ENCODE measurements at places on chromosomes 2 and 18.

GRCh38 chr2:196601430-196602306, 37.8 kb upstream of the CCDC150 start:
- DNase-seq, result peak; percentile 47

DNA sequence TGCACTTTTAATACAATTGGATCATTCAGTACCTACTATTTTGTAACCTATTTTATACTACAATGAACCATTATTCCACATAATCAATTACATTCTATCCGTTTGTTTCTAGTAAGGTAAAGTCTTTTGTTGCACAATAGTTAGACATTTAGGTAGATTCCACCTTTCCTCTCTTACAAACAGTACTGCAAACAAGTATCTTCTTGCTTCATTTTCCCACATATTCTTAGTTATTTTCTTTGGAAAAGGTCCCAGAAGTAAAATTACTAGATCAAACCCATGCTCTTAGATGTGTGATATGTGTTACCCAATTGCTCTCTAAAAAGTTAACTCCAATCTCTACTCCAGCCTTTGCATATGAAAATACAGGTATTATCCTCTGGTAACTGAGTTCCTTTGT, 49.6 kb downstream of the SPIRE1 start:
- DNase-seq, result no peak

- DNase-seq, result no peak
Observed at GRCh38 chr2:143383016-143383415, 253.8 kb downstream of the ARHGAP15 start.

- DNase-seq, result no peak
Observed at GRCh38 chr2:54041135-54041534, 70.3 kb upstream of the PSME4 start.

DNA sequence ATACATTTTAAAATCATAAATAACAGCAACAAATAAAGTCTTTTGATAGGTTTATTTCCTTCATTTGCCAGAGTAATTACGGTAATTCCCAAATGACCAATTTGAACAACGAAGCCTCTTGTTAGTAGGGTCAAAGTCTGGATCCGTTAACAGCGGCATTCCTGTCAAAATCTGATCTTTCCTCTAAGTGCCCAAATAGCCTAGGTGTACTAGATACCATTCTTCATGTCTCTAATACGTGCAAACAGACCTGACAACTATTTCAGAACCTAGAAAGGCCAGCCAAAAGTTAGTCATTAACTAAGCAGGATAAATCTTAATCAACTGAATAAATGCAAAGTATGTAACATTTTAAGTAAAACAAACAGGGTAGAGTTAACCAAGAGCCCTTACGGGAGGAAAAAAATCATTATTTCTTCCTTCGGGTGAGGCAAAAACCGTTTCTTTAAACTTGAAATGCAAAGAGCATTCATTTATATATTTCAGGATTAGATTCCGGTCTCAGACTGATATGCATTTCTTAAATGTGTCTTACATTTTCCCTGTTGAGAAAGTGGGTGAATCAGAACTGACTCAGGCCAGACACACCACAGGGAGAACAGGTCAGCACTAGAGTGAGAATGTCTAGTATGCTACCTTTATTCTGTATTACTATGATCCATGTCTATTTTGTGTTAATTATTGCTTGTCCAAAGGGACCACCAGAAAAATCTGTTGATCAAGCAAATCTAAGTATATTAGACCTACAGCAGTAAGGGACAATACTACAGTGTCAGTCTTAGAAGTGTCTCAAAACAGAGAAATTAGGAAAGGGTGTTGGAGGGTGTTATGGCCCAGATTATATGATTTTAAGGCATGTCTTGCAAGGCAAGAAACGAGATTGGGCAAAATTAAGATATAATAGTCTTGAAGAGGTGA, 141.5 kb upstream of the NDUFV2 start:
- no peak for DNase-seq

DNA sequence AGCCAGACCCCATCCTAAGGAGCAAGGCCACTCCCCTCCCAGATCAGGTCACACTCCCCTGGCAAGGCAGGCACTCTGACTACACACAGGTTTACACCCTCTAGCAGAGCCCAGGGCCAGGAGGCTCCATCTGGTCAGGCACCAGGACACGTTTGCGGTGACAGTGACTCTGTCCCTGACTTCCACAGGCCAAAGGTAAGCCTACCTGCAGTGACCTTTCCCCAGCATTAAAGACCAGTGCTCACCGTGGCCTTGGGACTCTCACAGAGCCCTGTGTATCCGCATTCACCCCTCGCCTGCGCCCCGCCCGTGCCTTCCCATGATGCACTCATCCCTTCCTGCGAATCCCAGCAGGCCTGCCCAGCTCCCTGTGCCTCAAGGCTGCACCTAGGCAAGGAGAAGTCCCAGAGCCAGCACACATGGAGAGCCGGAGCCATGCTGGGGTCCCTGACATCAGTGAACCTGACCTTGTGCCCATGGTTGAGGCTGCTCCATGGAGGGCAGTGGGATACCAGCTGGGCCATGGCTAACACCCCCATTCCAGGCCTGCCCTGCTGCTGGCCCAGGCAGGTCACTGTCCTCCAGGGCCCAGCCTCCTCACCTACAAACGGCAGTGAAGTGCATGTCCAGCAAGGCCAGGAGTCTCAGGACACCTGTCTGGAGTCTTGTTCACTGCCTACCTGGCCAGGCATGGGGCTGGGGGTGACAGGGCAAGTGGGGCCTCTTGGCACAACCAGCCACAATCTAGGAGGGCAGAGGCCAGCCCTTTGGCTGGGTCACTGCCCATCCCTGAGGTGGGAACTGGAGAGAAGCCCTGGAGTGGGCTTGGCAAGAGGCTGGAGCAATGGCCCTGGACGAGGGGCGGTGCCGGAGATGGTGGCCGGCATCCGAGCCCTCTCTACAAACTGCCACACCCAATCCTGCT, 3.0 kb downstream of the NEURL3 start:
- DNase-seq, result no peak

- no peak for DNase-seq
Observed at GRCh38 chr2:62785810-62786597, 80.5 kb downstream of the EHBP1 start.

DNA sequence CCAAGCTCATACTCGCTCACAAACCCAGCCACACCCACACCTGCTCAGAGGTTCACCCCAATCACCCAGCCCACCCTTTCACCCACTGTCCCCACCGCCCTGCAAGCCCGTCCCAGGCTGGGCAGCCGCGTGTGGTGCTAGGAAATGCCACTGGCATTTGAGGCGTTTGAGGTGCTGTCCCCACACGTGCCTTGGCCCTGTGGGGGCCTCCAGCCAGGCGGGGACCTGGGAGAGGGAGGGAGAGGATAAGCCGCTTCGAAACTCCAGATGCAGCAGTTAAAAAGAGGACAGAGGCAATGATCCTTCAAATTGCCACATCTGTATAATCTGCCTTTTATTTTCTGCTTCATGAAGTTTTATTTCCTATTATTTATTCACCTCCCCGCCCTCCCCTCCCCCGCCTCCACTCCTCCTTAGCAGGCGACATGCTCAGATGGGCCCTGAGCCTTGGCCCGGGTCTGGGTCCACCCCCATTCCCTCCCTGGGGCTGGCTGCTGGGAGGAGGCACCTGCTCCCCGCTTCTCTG, 35.9 kb downstream of the PSD4 start:
- DNase-seq, result no peak

DNA sequence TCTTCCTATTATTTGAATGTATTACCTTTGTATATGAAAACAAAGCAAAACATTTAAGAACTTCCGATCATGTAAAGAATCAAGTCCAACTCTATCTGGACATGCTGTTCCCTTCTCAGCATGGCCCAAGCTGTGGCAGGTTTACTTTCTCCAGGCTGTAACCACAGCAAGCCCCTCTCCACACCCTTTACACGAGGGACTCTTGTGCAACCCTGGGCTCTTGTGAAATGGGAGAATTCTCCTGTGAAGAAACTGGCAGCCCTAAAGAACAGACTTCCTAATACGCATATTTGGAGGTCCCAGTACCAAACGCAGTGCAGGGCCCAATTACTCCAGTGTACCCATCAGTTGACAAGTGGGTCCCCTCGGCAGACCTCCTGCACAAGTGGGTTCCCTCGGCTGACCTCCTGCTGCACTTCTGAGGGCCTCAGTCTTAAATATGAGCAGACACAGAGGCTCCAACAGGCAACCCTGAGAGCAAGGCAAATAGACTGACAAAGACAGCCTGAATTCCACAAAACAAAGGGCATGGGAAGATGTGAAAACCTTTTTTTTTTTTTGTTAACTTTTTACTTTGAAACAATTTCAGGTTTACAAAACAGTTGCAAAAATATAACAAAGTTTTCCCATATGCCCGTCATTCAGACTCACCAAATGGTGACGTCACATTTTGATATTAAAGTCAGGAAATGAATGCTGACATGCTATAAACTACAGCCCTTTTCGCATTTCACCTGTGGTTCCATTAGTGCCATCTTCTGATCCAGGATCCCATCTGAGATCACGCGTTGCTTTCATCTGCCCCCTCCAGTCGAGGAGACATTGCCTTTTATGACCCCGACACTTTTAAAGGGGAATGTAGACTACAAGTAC, 78.2 kb downstream of the FBXO15 start:
- DNase-seq, result no peak

GRCh38 chr2:108933691-108934117, 55.3 kb downstream of the EDAR start:
- DNase-seq, result no peak

DNA sequence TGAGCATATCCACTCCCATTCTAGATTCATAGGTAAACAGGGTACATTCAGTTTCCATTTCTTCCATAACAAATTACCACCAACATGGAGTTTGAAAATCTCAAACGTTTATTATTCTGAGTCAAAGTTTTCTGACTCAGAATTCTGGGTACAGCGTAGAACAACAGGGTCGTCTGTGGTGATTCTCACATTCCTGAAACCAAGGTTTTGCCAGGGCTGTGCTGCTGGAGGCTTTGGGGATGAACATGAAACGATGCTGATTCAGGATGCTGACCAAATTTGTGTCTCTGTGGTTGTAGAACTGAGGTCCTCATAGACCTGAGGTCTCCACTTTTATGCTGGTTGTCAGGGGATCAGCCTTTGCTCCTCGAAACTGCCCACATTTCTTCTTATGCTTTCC, 255.7 kb downstream of the DSEL start:
- no peak for DNase-seq

- DNase-seq, result no peak
Observed at GRCh38 chr18:12779043-12779442, 76.2 kb downstream of the PSMG2 start.

DNA sequence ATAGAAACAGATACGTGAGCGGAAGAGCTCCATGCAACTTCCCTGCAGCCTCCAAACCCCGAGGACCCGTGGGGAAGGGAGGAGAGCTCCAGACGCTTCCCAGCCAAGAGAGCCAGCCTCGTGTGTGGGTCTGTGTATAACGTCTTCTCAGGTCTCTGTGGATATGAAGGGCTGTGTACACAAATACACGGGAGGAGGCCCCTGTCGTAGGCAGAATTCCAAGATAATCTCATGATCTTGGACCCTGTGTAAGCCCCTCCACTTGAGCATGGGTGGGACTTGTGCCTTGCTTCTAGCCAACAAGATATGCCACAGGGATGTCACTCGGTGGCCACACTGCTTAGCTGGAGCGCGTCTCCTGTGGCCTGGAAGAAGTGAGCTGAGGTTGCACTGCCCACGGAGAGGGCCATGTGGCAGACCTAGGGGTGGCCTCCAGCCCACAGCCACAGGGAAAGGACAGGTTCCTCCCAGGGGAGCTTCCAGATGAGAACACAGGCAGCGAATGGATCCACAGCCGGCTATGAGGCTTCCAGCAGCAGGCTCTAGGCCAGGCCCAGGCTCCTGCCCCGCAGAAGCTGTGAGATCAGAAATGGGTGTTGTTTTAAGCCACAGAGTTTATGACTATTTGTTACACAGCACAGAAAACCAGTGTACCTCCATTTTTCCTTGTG, 15.6 kb upstream of the KLF11 start:
- no peak for DNase-seq

GRCh38 chr2:75765798-75766197, 55.1 kb upstream of the GCFC2 start:
- DNase-seq, result no peak

- no peak for DNase-seq
Observed at GRCh38 chr2:113915082-113915819, 25.4 kb downstream of the ACTR3 start.

DNA sequence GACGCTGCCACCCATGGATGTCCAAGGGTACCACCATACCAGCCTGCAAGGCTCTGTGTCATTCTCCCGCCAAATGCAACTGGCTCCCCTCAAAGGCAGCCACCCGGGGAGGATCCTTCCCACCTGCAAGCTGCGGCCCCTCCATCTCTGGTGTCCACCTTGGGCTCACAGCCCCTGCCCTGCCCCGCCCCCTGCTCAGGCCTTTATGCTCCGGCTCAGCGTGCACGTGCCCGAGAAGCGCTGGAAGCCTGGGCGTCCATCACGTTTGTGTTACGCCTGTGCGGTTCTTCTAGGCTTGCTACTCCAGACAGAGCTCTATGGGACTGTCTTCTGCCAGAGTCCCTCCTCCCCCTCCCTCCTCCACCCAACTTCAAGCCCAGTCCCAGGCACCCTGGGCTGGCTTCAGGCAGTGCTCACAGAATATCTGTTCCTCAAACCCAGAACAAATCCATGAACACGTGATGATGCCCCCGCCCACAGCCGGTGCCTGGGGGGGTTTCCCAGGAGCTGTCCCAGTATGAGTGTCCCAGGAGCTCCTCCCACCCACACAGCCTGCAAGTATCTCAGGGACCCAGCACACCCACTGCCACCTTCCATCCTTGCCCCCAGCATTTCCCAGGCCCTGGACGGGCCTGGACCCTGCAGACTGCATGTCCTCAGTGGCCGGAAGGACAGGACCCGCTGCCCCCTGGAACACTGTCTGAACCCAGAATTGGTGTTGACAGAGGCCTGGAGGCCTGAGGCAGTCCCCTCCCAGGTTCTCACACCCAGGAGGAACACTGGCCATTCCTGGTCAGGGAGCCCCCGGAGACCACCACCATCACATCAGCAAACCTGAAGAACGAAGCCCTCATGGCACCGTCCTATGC, 30.3 kb downstream of the KIF1A start:
- no peak for DNase-seq

DNA sequence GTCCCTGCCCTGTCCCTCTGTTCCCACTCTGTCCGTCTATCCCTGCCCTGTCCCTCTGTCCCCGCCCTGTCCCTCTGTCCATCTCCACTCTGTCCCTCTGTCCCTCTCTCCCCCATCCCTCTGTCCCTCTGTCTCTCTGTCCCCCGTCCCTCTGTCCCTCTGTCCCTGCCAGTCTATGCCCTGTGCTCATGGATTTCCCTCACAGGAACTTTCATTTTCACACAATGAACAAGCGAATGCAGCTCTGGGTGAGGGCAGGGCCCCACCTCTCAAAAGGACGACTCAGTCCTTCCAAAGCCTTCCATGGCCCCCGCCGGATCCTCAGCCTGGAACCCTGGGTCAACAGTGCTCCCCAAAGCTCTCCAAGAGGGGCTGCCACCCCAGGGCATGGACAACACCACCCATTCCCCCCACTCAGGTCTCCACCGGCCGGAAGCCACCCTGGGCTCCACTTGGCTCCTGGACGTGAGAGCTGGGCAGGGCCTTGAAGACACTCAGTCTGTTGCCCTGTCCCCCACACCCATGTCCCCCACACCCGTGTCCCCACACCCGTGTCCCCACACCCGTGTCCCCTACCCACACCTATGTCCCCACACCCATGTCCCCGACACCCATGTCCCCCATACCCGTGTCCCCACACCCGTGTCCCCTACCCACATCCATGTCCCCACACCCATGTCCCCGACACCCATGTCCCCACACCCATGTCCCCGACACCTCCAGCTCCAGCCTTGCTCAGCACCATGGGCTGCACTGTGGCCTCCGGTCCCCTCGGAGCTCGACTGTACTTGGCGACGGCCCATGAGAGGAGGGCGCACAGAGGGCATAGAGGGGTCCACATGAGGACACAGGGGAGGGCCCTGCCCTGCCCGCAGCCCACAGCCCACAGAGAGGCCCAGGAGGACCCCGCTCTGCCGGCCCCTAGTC, 156.0 kb downstream of the PXDN start:
- peak; percentile 52 for DNase-seq
